ENCODE measurements at places on chromosomes 12 and 14.
A peak's percentile ranks its signal among the peaks of the same experiment; 100 is the strongest.

GRCh38 chr12:132423820-132424645 lies 65.9 kb upstream of the FBRSL1 start:
- DNase-seq: no peak

GRCh38 chr12:113468365-113469223 lies 3.1 kb downstream of the LHX5 start:
- peak; percentile 69 for DNase-seq

- peak; percentile 30 for DNase-seq
Measured at GRCh38 chr14:52033101-52033642, 35.7 kb downstream of the NID2 start.

GRCh38 chr12:120592121-120593049 lies 11.2 kb upstream of the POP5 start:
- no peak for DNase-seq

DNA sequence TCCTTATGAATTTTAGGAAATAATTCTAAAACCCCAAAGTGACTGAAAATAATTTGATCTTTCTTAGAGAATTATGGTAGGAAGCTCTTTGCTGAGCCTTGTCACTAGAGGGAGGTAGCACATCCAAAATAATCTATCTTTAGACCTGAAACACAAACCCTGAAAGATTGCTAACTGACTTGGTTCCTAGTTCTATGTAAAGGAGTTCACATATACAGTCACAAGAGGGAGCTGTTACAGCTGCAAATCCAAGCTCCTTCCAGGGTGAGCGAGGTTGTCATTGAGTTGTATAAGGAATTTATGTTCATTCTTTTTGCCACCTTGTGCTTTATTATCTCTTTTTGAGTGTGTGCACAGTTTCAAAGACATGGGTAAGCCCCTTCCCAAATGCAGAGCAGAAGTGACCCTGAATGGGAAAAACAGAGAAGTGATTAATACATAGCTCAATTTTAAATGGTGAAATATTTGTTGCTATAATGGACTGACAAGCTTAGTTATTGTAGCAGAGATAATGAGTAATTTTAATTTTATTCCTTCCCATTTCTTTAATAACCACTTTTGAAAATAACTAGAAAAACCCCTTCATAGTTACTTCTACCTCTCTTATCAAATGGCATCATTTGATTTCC lies 387.9 kb downstream of the DAD1 start:
- DNase-seq: peak; percentile 86

DNA sequence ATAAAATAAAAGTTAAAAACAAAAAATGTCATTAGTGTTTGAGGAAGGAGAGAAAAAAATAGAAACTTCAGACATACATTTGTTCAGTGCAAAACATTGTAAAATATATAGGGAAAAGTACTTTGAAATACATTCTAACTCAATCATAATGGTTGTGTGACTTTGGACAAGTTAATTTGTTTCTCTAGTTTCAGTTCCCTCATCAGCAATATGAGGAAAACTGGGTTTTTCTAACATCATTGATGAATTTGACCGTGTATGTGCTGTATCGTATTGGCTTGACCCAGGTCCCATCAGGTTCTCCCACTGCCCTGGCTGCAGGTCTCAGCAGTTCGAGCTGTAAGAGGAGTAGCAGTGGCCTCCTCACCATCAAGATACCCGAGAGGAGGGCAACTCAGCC lies 173.9 kb upstream of the ATF7IP start:
- no peak for DNase-seq

GRCh38 chr14:29810682-29811081 lies 117.0 kb downstream of the PRKD1 start:
- DNase-seq: no peak

GRCh38 chr14:20818861-20819260 lies 16.2 kb upstream of the RNASE1 start:
- peak; percentile 56 for DNase-seq

GRCh38 chr14:75230140-75230792 lies 48.4 kb upstream of the FOS start:
- DNase-seq: peak; percentile 70

- no peak for DNase-seq
Measured at GRCh38 chr12:93832131-93832530, 155.0 kb downstream of the CRADD start.

GRCh38 chr12:89494411-89495231 lies 30.0 kb downstream of the GALNT4 start:
- no peak for DNase-seq

DNA sequence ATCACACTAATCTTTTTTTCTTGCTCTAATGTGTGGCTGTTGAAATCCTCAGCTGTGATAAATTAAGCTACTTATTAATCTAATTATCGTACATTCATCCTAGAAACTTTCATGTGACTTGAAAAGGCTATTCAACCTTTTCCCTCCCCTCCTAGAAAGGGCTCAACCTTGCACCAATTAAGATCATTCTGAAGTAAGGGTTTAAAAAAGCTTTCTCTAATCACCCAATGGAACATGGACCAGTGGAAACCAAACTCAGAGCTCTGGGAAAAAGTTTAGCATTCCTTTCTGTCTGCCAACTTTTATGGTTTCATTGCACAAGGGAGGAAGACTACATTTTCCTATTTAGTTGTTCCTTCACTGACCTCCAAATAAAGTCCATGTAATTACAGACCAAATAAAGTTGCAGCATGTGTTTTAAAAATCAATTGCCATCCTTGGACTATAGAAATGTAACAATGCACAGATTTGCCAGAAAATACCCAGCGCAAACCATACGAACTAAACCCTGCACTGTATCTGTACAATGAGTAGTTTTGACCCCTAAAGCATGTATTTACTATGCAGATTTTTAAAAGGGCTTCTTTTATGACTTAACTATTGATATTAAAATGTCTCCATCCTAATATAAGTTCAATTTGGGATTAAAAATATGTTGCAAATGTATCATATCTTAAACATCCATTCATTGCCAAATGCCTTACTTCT lies 142.6 kb upstream of the OTX2 start:
- DNase-seq: no peak

GRCh38 chr14:89175881-89176799 lies 240.9 kb downstream of the FOXN3 start:
- no peak for DNase-seq

DNA sequence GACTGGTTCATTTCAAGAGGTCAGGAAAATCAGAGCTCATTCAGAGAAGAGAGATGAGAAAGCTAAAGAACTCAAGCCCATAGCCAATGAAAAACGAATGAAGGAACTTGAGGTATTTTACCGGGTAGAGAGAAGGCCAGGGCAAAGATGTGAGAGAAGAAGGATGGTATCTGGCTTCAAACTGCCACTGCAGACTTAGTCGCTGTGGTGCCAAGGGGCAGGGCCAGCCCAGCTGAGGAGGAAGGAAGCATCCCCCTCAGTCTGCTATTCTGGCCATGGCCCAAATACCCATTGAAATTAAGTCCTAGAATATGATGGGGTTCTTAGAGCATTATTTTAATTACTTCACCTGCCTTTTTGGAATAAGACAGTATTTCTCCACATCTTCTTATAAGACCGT lies 69.2 kb downstream of the ANO2 start:
- no peak for DNase-seq

- DNase-seq: no peak
Measured at GRCh38 chr12:84636801-84637290, 275.8 kb downstream of the SLC6A15 start.

GRCh38 chr14:81324011-81324410 lies 76.1 kb downstream of the STON2 start:
- DNase-seq: peak; percentile 77

DNA sequence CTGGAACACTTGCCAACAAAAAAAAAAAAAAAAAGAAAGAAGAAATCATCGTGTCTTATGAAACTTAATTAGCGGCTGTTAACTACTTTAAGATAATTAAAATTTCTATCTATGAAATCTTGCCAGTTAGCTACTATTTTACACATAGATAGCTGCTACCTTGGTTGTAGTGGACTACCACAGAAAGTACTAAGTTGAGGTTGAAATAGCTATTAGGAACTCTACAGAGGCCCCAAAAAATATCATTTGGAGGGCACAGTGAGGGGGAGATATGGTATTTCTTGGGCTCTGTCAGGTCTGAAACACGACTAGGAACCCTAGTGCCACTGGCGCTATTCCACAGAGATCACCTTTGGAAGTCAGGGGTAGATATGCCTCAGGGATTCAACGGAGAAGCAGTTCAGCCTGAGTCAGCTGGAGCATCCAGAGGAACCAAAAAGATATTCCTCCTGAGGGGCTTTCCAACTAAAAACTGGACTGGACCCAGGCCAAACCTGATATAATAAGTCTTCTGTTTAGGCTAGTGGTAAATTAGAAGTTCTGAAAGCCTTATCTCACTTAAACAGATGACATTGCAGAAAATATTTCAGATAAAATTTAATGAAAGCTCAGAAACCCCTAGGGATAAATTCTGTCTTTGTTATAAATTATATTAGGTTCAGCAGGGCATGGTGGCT lies 126.1 kb downstream of the EPS8 start:
- DNase-seq: no peak

DNA sequence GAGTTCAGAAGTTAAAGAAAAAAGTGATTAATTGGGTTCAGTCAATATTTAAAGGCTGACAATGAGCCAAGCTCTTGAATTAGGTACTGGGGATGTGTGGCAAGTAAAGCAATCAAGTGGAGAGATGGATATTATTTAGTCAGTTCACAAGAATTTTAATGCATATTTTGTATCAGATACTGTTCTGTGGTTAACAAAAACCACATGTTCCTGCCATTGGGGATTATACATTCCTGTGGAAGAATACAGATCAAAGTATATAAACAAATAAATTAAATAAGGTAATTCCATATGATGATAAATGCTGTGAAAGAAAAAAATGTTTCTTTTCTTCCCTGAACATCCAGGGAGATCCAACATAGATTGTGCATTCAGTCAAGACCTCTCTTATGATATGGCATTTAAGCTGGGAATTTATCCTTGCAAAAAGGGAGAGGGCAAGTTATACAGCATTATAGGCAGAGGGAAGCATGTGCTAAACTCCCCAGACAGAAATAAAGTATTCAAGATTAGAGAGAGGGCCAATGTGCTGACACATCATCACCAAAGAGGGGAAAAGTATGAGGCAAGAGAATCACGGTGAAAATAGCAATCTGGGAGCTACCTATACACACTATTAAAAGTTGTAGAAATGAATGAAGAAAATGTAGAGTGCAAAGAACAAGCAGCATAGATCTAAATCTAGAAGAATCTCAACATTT lies 17.6 kb upstream of the A2M start:
- DNase-seq: no peak

GRCh38 chr12:103864710-103865109 lies 23.7 kb upstream of the NT5DC3 start:
- no peak for DNase-seq

GRCh38 chr12:661720-662486 lies 1.3 kb downstream of the NINJ2 start:
- DNase-seq: no peak

DNA sequence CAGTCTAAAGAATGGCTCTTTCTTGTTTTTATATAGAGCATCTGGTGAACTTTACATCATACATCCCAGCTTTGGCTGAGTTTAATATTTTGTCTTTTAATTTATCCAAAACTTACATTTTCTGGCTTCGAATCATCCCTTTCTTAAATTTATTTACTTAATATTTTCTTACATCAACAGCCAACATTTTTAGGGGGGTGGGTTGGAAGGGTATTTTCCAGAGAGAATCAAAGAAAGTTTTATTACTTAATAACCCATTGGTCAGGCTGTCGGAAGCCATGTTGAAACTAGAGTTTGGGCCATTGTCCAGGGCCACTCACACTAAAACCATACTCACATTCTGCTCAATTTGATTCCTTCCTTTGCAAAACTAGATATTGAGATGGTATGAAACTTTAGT lies 220.2 kb downstream of the AEBP2 start:
- no peak for DNase-seq

- peak; percentile 76 for DNase-seq
Measured at GRCh38 chr14:100159865-100160533, 554 bp upstream of the DEGS2 start.

DNA sequence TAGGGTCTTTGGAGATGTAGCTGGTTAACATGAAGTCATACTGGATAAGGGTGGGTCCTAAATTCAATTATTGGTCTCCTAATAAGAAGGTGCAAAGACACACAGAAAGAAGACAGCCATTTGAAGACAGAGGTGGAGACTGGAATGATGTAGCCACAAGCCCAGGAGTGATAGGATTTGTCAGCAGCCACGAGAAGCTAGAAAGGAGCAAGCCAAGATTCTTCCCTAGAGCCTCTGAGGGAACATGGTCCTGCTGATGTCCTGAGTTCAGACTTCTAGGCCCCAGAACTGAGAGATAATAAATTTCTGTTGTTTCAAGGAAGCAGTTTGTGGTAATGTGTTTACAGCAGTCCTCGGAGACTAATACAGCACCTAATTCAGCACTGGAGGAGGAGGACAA lies 203.3 kb upstream of the SRRM4 start:
- DNase-seq: no peak
